Stimulated activated CD8-positive, alpha-beta memory T cell treated with anti-CD3 and anti-CD28 coated beads, Interleukin-4, amount 100 ng/mL, for 1 hour (primary cell): ENCODE measurements at places on chromosomes 1 and 21.
A peak's percentile ranks its signal among the peaks of the same experiment; 100 is the strongest.

- DNase-seq: no peak
Measured at GRCh38 chr1:226891846-226892523, 21.6 kb downstream of the PSEN2 start.

DNA sequence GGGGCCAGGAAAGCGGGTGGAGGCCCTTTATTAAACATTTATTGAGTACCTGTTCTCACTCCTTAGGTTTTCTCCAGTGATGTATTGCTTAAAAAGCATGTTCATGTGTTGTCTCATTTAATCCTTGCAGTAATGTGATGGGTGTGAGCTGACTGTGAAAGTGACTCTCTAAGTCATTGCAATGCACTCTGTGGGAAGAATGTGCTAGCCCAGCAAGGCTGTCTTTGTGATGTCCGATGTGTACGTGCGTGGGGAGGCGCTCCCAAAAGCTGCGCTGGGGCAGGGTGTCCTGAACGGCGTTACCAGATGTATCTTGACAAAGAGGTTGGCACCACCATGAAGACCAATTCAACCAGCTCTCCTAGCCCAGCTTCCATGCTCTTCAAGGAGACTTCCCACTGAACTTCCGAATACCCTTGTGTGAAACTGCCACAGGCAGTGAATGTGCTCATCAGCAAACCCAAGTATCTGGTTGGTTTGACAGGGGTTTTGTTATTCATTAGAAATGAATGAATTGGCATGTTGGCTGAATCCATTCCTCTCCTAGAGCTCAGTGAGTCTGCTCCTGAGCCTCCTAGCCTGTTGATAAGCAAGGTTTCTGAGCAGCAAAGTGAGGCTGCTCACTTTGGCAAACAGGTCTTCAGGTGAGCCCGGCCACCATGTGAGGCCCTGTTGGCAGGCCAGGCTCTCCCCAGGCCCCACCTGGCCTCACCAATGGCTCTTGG lies 28.0 kb downstream of the NUAK2 start:
- no peak for DNase-seq

- no peak for DNase-seq
Measured at GRCh38 chr1:119253366-119253765, 112.9 kb upstream of the WARS2 start.

GRCh38 chr1:162736633-162737067 lies 53.9 kb upstream of the HSD17B7 start:
- DNase-seq: no peak

DNA sequence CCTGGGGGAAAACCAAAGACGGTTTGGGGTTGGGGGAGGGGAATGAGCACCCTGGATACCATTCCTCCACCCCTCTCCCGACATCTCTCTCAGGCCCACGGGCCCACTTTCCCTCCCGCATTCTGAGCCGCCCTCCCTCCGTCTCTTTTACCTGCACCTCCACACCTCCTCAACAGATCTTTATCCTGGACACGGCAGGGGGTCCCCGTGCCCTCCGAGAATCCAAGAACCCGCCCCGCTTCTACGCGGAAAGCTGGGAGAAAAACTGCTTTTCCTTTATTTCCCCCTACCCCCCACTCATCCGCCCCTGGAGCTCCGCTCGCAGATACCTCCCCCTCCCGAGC lies 108.8 kb downstream of the NAV1 start:
- DNase-seq: no peak

GRCh38 chr1:224582041-224582440 lies 34.1 kb upstream of the CNIH3 start:
- no peak for DNase-seq

DNA sequence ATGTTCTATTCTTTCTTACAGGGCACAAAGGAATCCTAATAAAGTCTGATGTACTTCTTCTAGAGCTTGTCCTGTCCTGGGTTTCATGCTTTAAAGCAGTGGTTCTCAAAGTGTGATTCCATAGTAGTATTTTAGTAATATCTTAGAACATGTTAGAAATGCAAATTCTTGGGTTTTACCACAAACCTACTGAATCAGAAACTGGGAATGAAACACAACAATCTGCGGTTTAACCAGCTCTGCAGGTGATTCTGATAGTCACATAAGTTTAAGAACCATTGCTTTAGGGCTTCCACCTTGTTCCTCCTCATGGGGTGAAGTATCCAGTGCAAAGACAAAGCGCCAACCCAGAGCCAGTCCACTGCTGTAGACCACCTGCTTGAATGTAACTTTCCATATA lies 41.1 kb downstream of the NGF start:
- DNase-seq: no peak

DNA sequence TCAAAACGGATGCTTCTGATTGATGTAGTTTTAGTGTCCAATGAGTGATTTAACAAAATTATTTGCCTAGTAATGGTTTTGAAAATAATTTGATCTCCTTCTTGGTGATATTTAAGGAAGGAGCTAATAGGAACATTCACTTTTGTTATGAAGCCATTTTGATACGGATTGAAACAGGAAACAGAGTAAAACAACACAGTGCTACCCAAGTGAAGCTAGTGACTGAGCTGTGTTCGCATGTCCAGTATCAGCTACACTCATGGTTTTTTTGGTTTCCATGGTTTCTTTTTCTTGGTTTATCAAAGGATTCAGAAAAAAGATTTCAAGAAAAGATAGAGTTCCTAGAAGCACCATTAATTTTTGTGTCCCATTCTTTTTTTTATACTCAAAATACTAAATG lies 40.1 kb upstream of the PLEKHO1 start:
- no peak for DNase-seq

DNA sequence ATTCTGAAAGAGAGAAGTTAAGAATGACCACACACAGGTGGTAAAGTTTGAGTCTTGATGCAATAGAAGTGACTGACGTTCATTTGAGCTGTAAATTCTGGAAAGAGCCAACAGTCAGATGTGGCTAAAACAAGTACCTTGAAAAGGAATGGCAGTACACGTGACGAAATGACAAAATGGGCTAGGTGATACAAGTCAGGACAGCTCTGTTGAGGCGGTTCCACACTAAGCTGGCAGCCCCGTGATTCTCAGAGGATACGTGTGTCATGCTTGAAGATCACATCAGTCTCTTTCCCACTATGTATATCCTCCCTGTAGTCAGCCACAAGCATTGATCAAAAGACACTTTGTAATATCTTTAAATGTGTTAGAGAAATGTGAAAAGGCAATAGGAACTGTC lies 881.3 kb upstream of the ADGRL2 start:
- no peak for DNase-seq

DNA sequence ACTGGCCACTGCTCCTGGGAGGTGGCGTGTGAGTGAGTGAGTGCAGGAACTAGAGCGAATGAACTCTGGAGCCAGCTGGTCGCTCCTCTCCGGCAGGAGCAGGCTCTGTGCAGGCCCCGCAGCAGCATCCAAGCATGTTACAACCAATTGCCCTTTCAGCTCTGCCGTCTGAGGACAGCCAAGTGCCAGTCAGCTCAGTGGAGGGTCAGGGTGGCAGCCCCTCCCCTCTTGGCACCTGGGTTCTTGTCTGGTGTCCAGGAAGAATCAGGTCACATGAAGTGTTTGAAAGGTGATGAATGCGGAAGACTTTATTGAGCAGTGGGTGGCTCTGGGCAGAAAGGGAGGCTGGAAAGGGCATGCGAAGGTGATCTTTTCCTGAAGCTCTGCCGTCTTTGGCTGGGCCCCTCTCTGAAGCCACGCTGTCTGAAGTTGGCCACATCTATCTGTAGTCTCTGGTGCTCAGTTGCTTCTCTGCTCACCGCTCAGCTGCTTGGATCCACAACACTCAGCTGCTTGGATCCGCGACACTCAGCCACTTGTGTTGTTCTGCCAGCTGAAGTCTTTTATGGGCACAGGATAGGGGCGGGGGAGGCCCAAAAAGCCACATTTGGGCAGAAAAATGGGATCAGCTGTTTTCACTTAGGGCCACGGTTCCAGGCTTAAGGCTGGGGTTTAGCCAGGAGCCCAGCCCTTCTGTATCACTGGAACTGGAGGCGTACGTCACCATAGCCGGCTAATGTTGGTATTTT lies 139.8 kb downstream of the ADSS2 start:
- no peak for DNase-seq

GRCh38 chr21:35138665-35139381 lies 89.7 kb upstream of the RUNX1 start:
- peak; percentile 11 for DNase-seq

DNA sequence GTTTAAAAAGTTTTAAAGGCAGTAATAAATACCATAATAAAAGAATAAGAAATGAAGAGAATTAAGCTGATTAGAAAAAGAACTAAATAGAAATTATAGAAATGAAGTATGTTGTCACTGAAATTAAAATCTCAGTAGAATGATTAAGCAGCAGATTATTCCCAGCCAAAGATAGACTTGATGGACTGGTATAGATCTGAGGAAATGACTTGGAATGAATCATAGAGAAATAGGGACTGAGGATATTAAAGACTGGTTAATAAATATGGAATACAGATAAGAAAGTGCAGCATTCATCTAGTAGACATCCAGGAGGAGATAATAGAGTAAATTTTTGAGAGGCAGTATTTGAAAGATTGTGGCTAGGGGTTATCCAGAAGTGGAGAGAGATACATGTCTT lies 28.7 kb downstream of the MARK1 start:
- no peak for DNase-seq

DNA sequence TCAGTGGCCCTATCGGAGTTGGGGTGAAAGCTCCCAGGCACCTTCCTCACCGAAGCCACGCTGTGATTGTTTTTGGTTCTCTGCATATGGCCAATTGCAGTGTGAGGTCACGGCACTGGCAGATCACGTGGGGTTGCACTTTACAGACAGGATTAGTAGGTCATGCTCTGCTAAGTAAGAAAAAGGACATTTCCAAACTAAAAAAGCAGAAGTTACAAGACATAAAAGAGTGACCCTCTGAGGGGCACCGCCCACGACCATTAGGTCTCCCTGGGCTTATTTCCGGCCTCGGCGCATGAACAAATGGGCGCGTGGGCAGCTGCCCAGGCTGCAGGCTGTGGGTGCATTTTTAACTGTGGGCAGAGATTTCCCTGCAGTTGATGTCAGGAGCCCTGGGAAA lies 2.0 kb downstream of the CAPN9 start:
- no peak for DNase-seq

- DNase-seq: no peak
Measured at GRCh38 chr1:198352975-198353695, 187.3 kb downstream of the ATP6V1G3 start.

DNA sequence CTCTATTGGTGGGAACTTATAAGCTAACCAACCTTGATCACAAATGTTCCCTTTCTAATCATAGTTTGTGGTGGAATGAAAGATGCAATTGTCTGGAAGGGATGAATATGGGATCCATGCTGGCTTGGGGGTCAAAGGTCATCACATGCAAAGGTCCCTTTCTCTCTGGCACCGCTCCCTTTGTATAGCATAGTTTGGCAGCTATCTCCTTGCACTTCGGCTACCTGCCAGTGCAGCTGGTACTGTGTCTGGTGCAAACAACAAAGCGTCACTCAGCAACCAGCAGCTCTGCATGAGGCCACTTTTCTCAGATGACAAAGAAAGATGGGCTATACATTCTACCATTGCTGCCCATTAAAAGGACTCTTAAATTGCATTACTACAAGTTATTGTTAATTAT lies 188.2 kb upstream of the NFIA start:
- DNase-seq: no peak

DNA sequence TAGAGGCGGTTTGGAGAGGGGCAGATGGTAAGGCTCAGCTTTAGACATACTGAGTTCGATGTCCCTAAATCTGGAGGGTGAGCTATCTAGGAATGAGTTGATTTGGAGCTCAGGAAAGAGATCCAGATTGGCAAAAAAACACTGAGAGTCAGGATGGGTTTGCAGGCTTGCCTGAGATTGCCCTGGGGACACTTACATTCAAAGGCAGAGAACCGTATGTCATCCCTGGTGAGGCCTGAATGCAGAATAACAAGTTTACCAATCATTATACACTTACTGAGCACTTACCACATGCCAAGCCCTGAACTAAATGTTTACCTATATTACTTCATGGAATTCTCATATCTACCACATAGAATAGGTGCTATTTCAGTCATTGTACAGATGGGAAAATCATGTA lies 27.5 kb downstream of the TFAP2E start:
- no peak for DNase-seq

DNA sequence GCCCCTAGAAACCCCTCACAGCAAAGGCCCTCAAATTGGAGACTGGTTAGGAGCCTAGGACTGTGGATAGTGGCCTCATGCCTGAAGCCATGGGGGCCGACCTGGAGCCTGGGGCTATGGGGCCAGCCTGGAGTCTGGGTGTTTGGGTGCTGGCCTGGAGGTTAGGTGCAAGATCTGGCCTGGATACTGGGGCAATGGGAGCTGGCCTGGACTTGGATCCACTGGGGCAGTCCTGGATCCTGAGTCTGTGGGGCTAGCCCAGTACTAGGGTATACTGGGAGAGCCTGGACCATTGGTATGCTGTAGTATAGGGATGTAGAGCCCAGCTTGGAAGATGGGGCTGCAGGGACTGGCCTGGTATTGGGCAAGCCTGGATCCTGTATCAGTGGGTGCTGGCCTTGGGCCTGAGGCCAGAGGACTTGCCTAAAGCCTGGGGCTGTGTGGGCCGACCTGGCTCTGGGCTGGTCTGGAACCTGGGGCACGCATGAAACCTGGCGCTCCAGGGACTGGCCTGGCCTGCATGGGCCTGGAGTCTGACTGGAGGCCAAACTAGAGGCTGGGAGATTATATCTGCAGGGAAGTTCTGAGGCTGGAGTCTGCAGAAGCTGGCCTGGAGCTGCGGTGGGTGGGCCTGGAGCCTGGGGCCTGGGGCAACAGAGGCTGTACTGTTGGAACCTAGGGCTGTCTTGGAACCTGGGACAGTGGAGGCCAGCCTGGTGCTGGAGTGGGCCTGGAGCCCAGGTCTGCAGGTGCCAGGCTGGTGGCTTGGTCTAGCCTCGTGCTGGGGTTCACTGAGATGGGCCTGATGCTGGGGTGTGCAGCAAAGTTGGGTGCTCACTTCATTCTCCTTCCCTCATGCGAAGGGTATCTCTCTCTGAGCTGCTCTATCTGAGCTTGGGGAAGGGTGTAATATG lies 12.6 kb upstream of the DENND1B start:
- no peak for DNase-seq

GRCh38 chr1:13930151-13930550 lies 230.2 kb downstream of the PRDM2 start:
- no peak for DNase-seq

- no peak for DNase-seq
Measured at GRCh38 chr1:30899577-30900389, 8.8 kb downstream of the SDC3 start.

- DNase-seq: no peak
Measured at GRCh38 chr1:232096751-232097150, 470.2 kb downstream of the DISC1 start.

DNA sequence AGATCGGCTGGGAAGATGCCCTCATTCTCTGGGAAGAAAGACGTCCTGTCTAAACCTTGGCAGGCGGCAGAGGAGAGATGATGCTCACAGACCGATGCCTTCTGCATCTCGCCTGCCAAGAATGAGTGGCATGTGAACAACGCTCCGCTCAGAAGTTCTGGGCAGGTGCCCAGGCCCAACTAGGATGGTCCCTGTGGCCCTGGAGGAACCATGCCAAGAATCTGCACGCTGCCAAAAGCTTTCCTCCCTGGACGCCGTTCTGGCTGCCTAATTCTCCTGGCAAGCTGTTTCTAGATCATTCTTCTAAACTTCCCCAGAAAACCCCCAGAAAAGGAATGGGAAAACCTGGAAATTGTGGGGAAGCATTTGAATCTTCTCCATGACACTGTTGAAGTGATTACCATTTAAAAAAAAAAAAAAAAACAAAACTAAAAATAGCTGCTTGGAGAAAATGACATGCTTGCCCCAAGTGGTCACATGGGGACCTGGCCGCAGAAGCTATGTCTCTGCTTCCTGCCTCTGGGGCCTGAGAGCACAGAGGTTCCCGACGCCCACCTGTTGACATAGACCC lies 440.9 kb downstream of the PRDM2 start:
- DNase-seq: no peak
